ENCODE measurements at places on chromosomes 13 and 19. TPM values are rescaled to one million over a fixed set of nuclear protein-coding genes. Genes with fewer than 3 reads are reported as not detected.

The RASL11A gene
- 2.9 TPM for total RNA-seq

- no peak overlapping the region for H3K27ac ChIP-seq
- no peaks in the 10 kb centered on the region for H3K4me1 ChIP-seq
- DNase-seq = no peak
- H3K36me3 ChIP-seq = no peaks in the 10 kb centered on the region
- no peaks in the 10 kb centered on the region for H3K27me3 ChIP-seq
Measured at GRCh38 chr19:8131517-8131916, 17.9 kb downstream of the FBN3 start.

- H3K36me3 ChIP-seq = no peaks in the 10 kb centered on the region
- no peak for DNase-seq
- no peaks in the 10 kb centered on the region for H3K27me3 ChIP-seq
Measured at GRCh38 chr13:30429721-30430694, 7.7 kb downstream of the UBE2L5 start.

DNA sequence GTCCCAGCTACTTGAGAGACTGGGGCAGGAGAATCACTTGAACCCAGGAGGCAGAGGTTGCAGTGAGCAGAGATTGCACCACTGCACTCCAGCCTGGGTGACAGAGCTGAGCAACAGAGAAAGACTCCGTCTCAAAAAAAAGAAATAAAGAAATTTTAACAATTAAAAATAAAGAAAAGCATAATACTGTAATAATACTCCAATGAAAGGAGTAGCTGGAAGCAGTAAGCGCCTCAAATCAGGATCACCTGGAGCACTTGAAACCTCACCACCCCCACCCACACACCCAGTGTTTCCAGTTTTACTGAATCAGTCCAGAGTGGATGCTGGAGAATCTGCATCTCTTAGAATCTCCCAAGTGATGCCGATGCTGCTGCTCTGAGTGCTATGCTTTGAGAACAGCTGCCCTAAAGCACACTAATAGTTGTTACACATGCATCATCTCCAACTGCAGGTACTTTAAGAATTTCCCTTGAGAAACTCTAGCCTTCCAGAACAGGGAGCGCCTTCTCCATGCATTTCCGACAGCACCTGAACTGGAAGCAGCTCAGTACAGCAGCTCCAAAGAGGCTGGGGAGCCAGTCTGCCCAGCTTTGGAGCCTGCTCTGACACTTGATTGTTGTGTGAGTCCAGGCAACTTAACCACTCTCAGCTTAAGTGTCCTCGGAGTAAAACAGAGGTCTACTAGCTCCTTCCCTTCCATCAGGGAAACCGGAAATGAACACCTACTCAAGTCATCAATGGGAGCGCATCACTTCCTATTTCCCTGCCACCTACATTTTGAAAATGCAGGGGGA is 2.9 kb downstream of the ABCC4 start:
- H3K4me3 ChIP-seq = no peak overlapping the region
- no peaks in the 10 kb centered on the region for H3K4me1 ChIP-seq
- no peak for DNase-seq
- no peaks in the 10 kb centered on the region for H3K27me3 ChIP-seq

DNA sequence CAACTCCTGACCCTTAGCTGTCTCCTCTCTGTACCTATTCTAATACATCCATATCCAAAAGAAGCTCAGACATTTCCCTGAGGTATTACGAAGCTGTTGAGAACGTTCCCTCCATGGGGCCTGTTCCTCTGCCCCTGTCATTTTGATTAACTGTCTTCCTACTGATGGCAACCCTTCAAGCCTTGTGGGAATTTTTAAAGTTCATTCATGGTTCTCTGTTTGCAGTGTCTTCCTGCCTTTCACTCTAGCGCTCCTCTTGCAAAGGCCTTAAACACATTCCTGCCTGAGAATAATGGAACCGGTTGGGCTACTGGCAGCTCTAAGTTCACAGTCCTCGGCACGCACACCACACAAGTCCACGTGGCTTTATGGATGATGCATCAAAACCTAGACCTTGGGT is 66.1 kb downstream of the LHFPL6 start:
- DNase-seq = no peak
- H3K4me1 ChIP-seq = no peaks in the 10 kb centered on the region
- no peaks in the 10 kb centered on the region for H3K36me3 ChIP-seq
- no peak overlapping the region for H3K27ac ChIP-seq

- no peak overlapping the region for H3K4me3 ChIP-seq
- H3K27me3 ChIP-seq = no peaks in the 10 kb centered on the region
- no peaks in the 10 kb centered on the region for H3K36me3 ChIP-seq
Measured at GRCh38 chr13:23741879-23742510, 147.2 kb downstream of the MIPEP start.

DNA sequence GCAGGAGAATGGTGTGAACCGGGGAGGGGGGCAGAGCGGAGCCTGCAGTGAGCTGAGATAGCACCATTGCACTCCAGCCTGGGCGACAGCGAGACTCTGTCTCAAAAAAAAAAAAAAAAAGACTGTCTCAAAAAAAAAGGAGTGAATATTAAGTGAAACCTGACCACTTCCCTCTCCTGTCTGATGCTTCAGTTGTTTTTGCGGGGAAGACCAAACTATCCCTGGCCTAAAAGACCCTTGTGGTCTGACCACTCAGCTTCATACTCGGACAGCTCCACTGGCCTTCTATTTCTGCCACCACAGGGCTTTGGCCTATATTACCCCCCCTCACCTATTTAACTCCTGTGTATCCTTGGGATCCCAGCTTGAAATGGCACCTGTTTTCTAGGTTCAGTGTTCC is 2.3 kb downstream of the CLASRP start:
- no peak for DNase-seq
- H3K4me1 ChIP-seq = peaks cover 29% of the 10 kb centered on the region
- no peaks in the 10 kb centered on the region for H3K27me3 ChIP-seq
- no peak overlapping the region for H3K27ac ChIP-seq

Data from naive thymus-derived CD4-positive, alpha-beta T cell (primary cell).